ENCODE measurements at places on chromosomes 3 and 15.

- DNase-seq, result no peak
These were observed 260.7 kb downstream of the ULK4 start for GRCh38 chr3:41701191-41701698.

DNA sequence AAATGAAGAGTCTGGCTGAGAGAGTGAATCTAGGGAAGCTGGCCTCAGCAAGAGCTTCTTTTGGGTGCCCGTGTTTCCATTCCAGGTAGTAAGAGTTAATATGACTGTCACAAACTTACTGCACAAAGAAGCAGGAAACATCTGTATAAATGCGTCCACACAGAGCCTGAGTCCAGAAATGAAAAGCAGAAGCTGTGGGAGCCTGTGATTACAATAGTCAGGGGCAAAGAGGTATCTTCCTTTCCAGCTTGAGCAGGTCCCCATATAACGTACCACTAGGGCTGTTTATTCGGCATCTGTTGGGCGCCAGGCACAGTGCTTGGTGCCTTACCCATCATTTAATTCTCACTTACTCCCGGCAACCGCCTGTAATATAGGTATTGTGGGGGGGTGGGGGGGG lies 40.5 kb upstream of the B3GNT5 start:
- DNase-seq, result no peak

GRCh38 chr3:76362643-76363042 lies 577.3 kb upstream of the ZNF717 start:
- no peak for DNase-seq

DNA sequence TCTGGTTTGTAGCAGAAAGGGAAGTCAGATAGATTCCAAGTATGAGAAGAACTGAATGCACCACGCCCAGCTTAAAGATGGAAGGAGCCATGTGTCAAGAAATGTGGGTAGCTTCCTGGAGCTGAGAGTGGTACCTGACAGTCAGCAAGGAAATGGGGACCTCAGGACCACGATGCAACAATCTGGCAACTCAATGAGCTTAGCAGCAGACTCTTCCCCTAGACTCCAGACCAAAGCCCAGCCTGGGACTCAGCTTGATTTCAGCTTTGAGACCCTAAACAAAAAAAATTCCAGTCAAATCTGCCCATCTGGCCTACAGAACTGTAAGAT lies 24.4 kb downstream of the MIX23 start:
- no peak for DNase-seq

DNA sequence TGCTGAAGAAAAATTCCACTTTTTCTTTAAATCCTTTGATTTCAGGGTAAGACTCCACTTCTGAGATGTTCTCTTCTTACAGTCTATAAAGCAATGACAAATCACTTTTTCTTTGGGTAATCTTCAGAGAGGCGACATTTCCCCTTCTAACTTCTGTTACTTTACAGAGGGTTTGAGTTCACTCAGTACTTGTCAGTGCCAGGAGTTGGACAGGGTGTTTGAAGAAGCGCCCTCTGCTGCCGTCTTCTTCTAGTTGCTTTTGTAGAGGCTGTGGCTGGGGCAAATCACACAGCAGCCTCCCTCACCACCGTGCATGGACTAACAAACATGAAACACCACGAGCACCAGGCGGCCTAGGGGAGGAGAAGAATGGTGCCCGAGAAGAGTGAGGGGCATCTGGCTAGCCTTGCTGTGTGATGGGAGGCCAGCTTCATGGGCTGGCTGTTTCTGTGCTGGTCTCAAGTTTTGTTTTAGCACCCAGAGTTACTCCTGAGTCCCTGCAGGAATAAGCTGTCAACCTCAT lies at the start of gene CD80:
CD80 (minus strand) TSS at position 174 of the 523 bp plus-strand sequence. CDS start 1,886 bp downstream, outside the sequence.
- peak; percentile 49 for DNase-seq

DNA sequence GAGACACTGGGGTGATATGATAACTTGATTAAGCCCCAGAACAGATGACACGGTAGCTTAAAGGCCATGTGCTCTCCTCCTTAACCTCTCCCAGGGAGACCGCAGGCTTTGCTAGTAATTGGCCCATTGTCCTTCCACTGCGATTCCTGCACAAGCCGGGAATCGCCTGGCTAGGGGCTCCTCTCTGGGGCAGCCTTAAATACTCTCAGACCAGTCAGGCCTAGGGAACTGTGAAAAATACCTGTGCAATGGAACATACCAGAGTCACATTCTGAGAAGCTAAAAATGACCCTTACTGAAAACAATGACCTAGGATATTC lies 56.3 kb downstream of the CPN2 start:
- no peak for DNase-seq

- no peak for DNase-seq
These were observed 485.0 kb upstream of the ATP11B start for GRCh38 chr3:182308328-182308727.

- DNase-seq, result peak; percentile 73
These were observed 9.7 kb upstream of the NCKIPSD start for GRCh38 chr3:48695393-48695753.

DNA sequence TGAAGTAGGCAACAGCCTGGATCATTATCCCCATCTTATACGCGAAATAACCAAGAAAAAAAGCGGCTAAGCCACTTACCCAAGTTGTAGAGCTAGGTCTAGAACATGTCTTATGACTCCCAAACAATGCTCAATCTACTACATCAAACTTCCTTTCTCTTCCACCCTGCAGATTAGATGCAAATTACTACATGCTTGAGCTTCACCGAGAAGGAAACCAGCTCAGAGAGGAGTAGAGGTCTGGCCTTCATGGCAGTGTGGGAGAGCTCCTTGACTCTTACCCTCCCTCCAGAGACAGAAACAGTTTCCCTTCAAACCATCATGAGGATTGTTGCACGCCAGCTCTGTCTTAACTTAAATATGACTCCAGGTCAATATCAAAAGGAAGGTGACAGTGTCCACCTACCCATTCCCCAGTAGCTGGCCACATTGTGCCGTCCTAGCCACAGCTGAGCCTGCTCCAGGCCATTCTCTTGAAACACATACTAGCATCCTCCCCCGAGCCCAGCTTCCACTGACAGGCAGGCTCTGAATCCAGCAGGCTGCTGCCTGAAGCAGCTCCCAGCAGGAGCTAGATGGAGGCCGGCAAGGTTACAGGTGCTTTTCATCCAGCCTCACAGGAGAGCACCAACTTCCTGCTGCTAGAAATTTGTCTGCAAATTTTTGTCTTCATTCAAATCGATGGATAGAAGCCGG lies 56.8 kb downstream of the CPN2 start:
- no peak for DNase-seq

GRCh38 chr3:184443831-184444230 lies 64.0 kb downstream of the CHRD start:
- no peak for DNase-seq

DNA sequence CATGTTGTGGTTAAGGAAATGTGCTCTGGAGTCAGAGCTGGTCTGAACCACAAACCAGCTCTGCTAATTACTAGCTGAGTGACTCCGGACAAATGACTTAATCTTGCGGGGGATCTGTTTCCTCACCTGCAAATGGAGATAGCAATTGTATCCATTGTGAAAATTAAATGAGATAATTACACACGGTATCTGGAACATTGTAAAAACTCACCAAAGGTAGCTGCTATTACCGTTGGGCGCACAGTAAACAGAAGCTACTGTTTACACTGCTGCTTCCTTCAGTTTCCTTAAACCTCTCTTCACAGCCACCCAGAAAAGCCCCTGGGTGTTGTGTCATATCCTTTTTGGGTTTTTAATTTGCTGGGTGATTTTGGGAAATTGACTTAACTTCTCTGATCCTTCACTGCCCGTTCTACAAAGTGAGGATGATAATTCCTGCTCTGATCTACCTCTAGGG lies 107.8 kb downstream of the MEGF11 start:
- no peak for DNase-seq

GRCh38 chr15:100779331-100780207 lies 100.1 kb upstream of the ALDH1A3 start:
- no peak for DNase-seq

Data from AG08395 (cell line).